ENCODE measurements at places on chromosomes 5 and 9.

DNA sequence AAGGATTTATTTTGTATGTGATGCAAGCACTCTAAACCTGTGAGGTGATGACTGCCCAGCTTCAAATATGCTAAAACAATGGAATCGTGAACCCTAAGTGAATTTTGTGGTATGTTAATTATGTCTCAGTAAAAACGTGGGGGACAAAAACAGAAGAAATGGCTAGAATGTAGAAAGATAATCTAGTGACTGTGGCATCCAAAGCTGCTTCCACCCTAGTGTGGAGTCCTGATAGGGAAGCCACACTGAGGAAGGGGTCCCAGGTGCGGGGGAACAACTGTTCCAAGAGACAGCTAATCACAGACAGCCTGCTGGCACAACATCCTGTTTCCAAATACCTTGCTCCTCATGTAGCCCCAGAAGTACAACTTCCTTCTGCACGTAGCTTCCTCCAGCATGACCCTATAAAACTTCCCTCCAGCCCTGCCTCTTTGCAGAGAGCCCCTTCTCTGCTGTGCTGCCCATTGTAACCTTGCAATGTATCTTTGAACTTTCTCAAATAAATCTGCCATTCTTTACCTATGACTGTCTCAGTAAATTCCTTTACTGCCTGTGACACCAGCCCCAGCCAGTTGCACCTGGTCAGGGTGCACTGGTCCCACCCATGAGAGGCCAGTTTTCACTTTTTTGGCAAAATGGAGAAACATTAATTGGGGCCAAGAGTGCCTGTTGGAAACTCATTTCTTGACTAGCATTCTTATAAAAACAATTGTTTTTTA lies 4.9 kb downstream of the GMCL2 start:
- no peak for DNase-seq

GRCh38 chr5:133398646-133399101 lies 213.7 kb downstream of the FSTL4 start:
- DNase-seq: no peak

DNA sequence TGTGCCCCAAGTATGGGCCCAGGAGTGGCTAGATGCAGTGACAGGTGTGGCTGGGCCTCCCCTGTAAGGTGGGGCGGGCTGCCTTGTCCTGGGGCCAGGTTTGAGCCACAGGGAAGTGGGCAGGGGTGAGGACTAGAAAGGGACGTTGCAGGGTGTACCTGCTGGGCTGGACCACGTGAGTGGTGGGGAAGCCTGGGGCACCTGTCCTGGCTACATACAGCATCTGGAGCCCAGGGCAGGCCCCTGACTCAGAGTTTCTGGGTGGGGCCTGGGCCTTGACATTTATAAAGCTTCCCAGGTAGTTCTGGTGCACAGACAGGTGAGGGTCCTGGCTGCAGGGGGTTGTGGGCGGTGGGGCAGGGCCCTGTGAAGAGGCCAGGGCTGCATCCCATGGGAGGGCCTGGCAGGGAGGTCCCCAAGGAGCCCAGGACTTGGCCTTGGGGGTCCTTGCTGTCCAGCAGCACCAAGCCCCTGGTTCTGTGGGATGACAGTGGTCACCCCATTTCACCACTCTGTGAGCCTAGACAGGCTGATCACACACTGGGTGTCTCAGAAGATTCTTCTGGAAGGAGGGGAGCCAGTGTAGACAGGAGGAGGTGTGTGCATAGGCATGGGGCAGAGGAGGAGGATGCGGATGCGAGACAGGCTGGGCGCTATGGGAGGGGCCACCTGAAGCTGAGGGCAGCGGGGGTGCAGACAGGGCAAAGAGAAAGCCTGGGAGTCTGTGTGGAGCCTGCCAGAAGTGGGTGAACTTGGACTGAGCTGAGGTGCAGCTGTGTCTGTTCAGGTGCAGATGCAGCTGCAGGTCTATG lies 94.0 kb downstream of the PHF2 start:
- peak; percentile 46 for DNase-seq

- no peak for DNase-seq
Observed at GRCh38 chr5:31433229-31433628, 98.7 kb downstream of the DROSHA start.

- DNase-seq: no peak
Observed at GRCh38 chr5:168925160-168925559, 346.0 kb upstream of the PANK3 start.

GRCh38 chr9:22240619-22241018 lies 206.0 kb upstream of the DMRTA1 start:
- DNase-seq: peak; percentile 45

DNA sequence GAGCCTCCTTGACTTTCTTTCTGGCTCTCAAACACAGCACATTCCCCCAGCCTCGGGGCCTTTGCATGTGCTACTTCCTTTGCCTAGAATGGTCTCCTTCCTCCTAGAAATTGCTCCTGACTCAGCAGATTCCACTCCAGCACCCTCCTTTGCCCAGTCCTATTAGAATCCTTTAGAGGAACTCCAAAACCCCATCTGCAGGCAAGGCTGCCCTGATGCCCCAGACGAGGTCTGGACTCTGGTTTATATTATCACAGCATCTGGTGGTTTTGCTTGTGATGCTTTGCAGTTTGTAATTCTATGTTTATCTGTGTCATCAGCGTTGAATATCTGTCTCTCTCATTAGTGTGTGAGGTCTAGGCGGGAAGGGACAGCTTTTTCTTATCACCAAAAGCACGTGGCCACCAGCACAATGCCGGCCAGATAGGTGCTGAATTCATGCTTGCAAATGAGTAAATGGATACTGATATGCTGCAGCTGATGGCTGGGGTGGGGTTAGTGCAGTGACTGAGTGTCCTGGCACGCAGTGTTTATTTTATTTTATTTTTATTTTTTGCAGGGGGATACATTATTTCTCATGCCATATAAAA lies 30.0 kb upstream of the ANKH start:
- peak; percentile 51 for DNase-seq

DNA sequence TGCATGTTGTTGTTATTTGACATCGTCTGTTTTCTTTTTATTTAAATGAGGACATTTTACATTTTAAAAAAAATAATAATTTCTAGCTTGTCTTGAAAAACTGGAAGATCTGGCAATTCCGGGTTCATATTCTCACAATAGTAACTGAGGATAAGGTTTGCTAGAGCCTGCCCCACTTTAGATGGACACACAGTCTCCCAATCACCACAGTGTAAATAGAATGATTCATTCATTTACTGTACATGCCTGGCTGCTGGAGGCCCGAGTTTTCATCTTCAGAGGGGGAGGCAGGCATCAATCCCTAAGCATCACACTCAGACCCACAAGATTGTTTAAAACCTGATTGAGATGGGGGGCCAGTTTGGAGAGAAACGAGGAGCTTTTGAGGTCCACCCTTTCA lies 2039.7 kb upstream of the WWC1 start:
- DNase-seq: no peak

DNA sequence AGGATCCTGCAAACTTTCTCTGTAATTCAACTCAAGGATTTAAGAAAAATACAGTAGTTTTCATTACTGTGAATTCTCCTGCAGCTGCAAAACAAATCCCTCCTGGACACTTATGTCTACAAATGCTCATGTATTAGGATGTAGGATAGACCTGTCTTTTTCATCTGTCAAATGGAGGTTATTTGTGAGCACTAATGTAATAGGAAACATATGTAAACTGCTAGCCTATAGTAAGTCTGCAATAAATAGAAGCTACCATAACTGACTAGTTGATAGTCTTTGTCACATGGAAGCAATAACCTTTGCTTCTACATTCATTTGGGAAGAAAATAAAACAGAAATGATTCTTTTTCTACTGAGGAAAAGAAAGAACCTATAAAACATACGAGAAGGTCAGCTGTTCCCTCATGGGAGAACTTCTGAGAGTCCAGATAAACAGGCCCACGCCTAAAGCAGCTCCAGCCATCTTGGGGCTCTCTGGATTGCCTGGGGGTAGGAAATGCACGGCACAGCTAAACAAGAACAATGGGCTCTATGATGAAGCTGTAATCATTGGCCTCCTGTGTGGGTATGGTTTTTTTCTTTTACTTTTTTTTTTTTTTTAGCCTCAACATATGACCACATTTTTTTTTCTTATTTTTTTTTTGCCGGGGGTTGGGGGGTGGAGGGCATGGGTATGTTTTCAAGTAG lies 6.2 kb downstream of the KCNV2 start:
- no peak for DNase-seq

DNA sequence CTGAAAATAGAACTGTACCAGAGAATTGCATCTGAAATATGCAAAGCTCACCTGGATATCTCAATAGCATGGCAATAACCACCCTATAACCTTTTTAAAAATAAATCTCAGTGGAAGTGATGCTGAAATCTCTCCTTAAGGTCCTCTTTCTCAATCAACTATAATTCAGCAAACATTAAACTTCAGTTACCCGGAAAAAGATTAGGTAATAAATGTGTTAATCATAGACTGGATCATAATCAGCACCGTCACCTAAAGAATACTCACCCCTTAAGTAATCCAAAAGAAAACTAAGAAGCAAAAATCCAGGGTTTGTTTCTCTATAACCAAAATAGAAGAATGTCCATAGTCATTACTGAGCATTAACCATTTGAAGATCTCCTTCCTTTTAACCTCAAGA lies 44.3 kb upstream of the DENND4C start:
- peak; percentile 12 for DNase-seq

- DNase-seq: no peak
Observed at GRCh38 chr5:41751867-41752266, 118.4 kb downstream of the OXCT1 start.

- DNase-seq: no peak
Observed at GRCh38 chr9:135418161-135418560, 61.4 kb upstream of the PPP1R26 start.

DNA sequence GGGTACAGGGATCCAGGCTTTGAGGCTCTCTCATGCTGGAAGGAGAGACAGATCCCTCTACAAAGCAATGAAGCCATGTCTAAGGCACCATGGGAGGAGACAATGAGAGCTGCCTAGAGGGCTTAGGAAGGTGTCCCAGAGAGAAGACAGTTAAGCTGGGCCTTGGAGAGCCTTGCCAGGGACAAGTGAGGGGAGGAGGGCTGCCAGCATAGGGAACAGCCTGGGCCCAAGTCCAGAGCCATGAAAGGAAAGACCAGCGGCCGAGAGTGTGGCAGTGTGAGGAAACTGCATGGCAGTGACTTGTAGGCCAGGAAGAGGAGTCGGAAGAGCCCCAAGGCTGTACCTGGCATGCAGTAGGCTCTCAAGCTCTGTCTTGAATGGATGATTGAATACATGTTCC lies 88.5 kb downstream of the PSD2 start:
- DNase-seq: no peak

DNA sequence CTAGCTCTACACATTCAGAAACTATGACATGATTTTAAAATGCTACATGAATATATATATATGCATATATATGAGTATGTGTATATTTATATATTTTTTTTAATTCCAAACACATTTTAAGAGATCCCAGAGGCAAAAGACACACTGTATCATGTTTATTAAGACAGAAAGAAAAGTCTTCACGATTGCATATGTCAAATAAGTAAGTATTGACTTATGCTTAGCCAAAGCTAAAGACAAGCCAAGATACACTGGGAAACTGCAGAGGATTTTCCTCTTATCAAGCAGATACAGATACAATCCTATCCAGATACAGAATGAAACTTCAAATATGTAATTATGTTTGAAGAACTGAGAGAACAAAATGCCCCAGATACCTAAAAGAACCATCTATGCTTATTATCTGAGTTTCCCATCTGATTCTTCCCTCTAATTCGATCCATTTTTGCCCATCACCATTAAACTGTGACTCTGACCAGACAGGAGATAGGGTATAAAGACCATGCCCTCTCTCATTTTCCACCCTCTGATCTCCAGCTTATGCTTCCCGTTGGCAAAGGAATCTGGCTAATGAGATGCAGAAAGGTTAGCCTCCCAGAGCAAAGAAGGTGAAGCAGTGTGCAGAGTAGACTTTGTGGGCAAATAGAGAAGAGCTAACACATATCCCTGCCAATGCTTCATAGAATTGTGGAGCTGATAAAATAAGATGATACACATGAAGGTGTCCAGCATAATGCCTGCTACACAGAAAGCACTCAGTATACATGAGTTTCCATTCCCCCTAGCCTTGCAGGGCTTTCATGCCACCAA lies 131.0 kb upstream of the TARS1 start:
- DNase-seq: no peak

- DNase-seq: no peak
Observed at GRCh38 chr5:97377582-97377981, 194.5 kb upstream of the RIOK2 start.

DNA sequence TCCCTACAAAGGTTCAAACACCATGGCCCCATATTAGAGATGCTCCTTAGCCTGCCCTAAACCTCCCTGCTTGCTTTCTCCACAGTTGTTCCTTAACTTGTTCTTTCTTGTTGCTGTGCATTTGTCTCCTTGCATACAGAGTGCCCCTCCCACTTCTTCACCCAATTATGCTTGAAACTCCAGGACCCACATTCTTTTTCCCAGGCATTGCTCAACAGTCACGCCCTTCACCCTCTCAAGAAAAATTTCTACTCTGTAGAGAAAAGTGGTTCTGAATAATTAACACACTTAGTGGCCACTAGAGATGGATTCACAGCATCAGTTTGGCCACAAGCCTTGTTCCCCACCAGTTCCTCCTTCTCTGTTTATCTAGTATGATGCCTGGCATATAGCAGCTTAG lies 57.7 kb downstream of the NREP start:
- DNase-seq: no peak

DNA sequence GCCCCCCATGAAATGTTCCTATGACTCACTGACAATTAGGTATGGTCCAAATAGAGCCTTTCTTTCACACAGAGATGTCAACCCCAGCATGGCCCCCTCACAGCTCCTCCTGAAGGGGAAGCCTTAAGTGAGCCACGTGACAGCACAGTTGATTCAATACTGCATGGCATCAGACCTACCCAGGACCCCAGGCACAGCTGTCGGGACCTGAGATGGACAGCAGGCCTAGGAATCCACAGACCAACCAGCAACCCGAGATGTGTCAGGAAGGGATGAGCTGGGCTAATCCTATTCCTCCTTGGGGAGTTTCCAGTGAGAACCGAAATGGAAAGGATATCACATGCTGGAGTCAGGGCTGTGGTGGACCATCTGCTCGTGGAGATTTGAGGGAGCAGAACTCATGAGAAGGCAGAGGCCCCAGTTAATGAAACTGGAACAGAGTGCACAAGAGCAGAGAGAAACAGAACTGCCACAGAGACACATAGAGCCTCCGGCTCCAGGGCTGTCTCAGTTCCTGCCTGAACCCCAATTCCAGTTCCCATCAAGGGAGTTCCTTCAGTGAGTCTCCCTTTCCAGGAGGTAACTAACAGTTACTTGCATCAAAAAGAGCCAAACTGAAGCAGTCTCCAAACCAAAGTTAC lies 42.1 kb upstream of the SMIM23 start:
- DNase-seq: no peak

GRCh38 chr5:90968319-90968718 lies 409.7 kb downstream of the ADGRV1 start:
- DNase-seq: peak; percentile 28

- DNase-seq: no peak
Observed at GRCh38 chr5:126492939-126493338, 69.7 kb downstream of the GRAMD2B start.

DNA sequence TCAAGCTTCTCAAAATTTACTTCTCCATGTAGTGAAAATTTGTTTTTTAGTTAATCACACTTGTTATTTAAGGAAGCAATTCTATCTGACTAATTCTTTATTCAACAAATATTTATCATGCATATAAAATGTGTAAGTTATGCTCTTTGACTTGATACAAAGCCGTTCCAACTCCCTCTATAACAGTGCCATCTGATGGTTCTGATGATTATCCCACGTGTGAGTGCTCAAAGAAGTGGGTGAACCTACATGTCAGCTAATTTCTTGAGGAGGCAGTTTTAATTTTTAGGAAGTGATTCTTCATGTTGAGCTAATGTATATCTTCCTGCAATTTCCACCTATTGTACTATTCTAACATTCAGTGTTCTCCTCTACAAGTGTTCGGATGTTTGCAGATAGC lies 88.8 kb upstream of the BRINP1 start:
- no peak for DNase-seq
